Stimulated activated CD8-positive, alpha-beta memory T cell treated with anti-CD3 and anti-CD28 coated beads, Interleukin-15, amount 100 ng/mL, for 24 hours (primary cell): ENCODE measurements at places on chromosomes 2 and 18.

GRCh38 chr2:8454797-8455196, 227.1 kb upstream of the ID2 start:
- DNase-seq: no peak

GRCh38 chr2:180075870-180076269, 68.8 kb upstream of the CWC22 start:
- no peak for DNase-seq

DNA sequence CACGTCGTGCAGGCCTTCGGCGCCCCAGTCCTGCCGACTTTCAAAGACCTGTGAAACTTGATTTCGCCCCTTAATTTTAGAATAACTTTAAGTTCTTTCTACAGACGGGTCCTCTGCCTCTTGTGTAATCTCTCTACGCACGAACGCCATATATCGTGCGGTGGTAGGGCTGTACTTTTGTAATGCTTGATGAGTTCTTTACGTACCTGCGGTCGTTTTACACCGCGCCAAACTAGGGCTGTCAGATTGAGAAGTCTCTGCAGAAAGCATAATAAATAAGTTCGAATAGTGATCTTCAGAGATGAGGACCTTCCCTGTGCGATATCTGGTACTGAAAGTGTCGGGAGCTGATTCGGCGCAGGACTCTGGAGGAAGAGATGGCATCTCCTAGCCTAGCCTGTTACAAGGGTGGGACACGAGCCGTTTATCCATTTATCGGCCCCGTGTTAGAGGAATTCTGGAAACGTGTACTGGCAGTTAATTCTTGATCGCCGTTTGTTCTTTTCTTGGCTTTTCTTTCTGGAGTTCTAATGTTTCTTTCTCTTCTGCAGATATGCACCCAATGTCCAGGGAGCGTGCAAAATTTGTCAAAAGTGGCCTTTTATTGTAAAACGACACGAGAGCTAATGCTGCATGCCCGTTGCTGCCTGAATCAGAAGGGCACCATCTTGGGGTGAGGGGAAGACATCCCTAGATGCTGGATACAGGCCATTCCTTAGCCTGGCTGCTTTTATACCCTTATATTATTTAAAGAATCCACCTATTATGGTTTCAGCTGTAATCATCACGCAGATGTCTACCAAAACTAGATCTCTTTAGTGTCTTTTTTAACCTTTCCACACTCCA, 781 bp upstream of the SLC5A6 start:
- no peak for DNase-seq

GRCh38 chr2:176161825-176162626, 4.9 kb downstream of the HOXD3 start:
- no peak for DNase-seq

DNA sequence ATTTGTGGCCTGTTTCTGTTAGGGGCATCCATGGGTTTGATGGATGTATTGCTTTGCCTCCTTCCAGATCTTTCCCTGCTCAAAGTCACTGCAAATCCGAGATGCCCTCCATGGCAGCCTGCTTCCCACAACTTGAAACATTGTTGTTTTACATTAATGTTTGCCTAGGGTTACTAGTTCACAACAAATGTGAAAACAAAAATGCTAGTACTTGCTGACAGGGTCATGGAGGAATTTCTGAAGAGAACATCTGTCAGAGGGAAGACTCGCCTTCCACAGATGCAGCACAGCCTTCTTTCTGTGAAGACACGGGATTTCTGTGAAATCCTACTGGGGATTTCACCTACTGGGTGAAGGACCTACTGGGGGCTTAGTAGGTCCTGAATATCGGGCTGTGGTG, 260.0 kb upstream of the FN1 start:
- no peak for DNase-seq

GRCh38 chr2:149806651-149807050, 219.1 kb upstream of the MMADHC start:
- DNase-seq: no peak

- no peak for DNase-seq
Observed at GRCh38 chr2:68700560-68700959, 34.1 kb upstream of the ARHGAP25 start.

DNA sequence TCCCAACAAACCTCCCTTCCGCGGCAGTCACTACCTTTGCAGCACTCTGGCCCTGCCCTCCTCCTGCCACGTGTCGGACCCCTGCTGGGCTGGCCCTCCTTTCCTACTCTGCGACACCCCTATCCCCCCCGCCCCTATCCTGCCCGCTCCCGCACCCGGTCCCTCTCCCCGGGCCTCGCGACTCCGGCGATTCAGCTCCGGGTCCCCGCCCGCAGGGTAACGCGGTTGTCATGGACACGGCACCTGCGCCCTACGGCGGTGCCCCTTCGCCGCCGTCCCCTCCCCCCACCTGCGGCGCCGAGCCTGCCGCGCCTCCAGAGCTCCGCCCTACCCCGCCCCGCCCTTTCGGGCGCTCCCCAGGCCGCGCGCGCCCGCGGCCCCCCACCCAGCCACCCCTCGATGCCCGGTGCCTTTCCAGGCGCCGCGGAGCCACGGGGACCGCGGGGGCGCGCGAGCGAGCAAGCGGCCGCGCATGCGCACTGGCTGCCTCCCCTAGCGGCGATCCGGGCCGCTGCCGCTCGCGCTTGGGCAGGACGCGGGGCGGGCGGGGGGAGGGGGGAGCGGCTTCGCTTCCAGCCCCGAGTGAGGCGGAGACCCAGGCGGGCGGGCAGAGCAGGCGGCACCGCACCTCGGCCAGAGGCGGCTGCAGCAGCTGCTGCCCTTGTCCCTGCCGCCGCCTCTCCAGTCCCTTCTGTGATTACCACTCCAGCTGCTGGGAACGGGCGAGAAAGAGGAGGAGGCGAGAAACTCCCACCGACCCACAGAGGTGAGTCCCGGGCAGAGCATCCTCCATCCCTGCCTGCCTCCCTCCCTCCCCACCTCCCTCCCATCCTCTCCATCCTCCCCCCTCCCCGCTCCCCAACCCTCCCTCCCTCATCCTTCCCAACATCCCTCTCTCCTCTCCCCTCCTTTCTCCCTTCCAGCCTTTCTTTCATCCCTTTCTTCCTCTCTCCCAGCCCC, at the start of gene CTNNA2:
Gene CTNNA2, plus strand, starts transcription at position 610 of the 960 bp plus-strand sequence.
- DNase-seq: no peak

GRCh38 chr2:127143841-127144782, 37.2 kb upstream of the BIN1 start:
- no peak for DNase-seq

GRCh38 chr2:216643986-216644659, 10.9 kb downstream of the IGFBP2 start:
- DNase-seq: no peak

DNA sequence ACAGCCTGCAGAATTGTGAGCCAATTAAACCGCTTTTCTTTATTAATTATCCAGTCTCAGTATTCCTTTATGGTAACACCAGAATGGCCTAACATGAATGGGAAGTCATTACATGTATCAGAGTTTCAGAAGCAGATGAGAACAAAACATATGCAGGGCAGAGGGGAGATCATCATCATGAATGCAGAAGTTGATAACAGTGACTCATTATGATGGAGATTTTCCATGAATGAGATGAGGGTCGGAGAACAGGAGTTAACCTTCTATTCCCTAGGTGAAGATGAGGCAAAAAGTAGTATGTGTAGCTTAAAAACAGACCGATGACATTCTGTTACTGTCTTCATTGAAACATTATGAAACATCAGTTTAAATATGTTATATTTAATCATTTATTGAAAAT, 59.5 kb upstream of the PPM1B start:
- DNase-seq: no peak

GRCh38 chr2:164084066-164084465, 348.3 kb upstream of the FIGN start:
- no peak for DNase-seq

- no peak for DNase-seq
Observed at GRCh38 chr2:10570076-10570475, 119.7 kb downstream of the NOL10 start.

- DNase-seq: no peak
Observed at GRCh38 chr18:61256291-61256690, 76.9 kb upstream of the CDH20 start.

GRCh38 chr18:35322486-35323458, 21.4 kb downstream of the ZNF24 start:
- no peak for DNase-seq

- no peak for DNase-seq
Observed at GRCh38 chr2:156306821-156307220, 25.7 kb downstream of the NR4A2 start.

DNA sequence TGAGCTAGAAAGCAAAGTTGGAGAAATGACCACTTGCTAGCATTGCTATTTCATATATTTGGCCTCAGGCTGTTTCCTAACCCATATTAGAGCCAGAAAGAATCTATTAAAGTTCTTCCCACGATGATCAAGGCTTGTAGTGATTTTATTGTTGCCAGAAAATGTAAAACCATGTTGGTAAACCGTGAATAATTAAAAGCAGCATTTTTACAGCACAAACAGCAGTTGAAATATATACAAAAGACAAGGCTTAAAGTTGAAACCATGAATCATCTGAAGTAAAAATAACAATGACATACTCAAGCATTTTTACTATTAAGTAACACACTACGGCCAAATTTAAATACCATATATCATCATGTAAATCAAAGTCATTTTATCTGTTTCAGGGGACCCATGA, 27.7 kb upstream of the DSC3 start:
- no peak for DNase-seq

DNA sequence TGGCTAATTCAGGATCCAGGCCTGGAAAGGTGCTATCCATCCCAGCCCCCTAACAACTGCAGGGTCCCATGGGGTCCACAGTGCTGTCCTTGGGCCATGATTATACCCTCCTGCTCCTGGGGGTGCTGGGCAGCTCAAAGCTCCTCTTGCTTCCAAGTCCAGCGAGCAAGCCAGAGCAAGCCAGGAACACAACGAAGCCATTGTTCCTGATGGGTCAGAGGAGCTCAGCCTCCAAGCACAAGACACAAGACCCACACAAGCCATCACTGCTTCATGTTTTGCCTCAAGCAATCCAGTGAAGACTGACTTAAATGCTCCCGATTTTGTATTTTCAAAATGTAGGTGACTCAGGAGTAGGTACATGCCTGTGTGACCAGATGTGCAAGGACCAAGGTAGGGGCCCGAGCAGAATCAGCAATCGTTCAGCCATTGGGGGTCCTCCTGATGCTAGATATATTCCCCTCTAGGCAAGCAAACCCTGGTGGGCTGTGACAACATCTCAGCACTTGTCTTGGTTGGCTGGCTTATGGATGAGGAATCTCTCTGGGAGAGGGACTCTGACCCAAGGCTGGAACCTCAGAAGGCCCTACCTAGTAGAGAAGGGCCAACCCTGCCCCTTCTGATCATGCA, 90.8 kb downstream of the EPAS1 start:
- no peak for DNase-seq

DNA sequence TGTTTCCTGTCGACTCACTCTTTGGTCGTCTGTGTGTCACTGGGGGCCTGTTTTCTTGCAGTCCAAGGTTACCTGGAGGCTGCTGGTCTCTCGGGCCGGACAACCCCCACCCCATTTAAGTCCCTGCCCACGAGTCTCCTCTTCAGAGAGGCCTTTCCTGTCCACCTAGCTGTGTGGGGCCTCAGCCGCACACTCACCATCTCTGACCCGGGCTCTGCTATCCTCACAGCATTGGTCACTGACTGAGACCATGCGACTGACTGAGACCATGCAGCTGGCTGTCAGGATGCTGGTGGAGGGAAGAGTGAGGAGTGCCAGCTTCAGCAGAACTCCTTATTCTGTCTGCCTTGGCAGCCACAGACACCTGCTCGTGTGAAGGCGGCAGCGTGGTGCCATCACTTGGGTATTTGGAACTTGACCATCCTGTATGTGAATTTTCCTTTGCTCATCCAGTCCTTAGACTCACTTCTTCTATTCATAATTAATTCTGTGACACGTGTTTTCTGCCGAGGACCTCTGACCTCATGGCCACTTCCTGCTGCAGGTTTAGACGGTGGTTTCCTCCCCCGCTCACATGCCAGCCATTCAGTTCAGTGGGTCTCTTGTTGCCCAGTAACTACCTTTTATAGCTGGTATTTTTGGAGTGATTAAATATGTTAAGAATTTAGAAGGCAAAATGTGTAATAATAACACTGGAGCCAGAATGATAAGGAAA, 47.5 kb upstream of the ASB1 start:
- no peak for DNase-seq
